ENCODE measurements at places on chromosomes 4 and X. TPM values are rescaled to one million over a fixed set of nuclear protein-coding genes. Genes with fewer than 3 reads are reported as not detected.
A peak's percentile ranks its signal among the peaks of the same experiment; 100 is the strongest.

The CYSLTR1 gene
- total RNA-seq, result not detected

The ITIH6 gene
- total RNA-seq, result not detected

The APBB2 gene
- 25.5 TPM for total RNA-seq

The NIPAL1 gene
- total RNA-seq, result 1.5 TPM

The IBSP gene
- total RNA-seq, result not detected

The LNX1 gene
- total RNA-seq, result 4.2 TPM

The PAK3 gene
- 0.68 TPM for total RNA-seq

The TBX22 gene
- total RNA-seq, result 0.48 TPM

The RAB33B gene
- total RNA-seq, result 5.7 TPM

The TRIM61 gene
- not detected for total RNA-seq

The MPC1L gene
- not detected for total RNA-seq

The CXorf49 gene
- total RNA-seq, result not detected

The HSFX4 gene
- total RNA-seq, result not detected

The EREG gene
- total RNA-seq, result not detected

The GLRA3 gene
- total RNA-seq, result not detected

The PCSK1N gene
- total RNA-seq, result 9.9 TPM

- DNase-seq, result no peak
These were observed 61.9 kb upstream of the PAGE4 start for GRCh38 chrX:49767236-49767635.

- DNase-seq, result peak; percentile 42
These were observed 1.5 kb downstream of the ELF4 start for GRCh38 chrX:130108647-130109428.

DNA sequence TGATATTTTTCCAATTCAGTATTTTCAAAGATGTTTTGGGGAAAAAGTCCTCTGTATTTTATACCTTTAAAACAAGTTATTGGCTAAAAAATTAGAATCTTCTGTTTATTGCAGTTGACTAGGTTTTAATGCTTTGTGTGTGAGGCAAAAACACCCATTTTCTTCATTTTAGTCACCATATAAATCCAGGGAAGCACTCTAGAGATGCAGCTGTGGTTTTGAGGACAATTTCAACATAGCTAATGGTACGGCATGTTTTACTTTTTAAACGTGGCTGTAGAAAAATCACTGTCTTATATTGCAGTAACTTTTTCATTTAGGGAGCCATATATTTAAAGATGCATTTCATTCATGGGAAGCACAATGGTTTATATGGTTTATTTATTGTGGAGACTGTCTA lies 129.1 kb upstream of the PITX2 start:
- DNase-seq, result no peak

DNA sequence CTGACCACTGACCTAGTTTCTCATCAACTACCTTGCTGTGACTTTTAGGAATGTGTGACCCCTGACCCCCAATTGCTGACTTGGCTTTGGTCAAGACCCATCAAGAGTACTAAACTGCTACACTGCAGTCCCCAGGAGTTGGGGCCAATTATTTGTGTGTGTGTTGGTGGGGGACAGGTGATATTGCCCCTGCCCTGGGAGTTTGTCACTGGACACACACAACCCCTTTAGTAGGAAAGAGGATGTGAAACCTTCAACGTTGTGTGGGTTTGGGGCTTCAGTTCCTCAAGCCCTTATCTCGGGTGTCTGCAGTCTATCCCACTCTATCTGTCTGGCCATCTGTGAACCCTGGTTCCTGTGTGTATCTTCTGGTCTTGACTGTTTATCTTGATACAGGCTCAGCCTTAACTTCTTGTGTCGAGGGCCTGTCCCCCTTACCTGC lies 6.5 kb downstream of the SASH3 start:
- no peak for DNase-seq

DNA sequence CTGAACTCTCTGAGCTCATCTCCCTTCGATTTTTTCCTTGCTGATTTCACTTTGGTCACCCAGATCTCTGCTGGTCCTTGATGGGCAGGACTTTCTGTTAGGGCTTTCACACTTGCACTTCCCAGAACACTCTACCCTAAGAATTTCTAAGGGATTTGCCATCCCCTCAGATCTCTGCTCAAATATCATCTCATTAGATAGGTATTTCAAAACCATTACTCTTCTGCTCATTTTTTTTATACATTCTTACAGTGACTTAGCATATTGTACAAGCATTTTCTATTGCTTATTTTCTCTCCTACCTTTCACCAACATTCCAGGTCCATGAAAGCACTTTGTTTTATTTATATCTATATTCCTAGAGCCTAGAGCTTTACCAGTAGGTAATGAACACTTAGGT lies 913.3 kb downstream of the PDHA2 start:
- DNase-seq, result no peak

- DNase-seq, result peak; percentile 45
These were observed 3.1 kb upstream of the P2RY4 start for GRCh38 chrX:70262952-70263567.

GRCh38 chrX:20320461-20321159 lies 53.9 kb upstream of the RPS6KA3 start:
- no peak for DNase-seq

DNA sequence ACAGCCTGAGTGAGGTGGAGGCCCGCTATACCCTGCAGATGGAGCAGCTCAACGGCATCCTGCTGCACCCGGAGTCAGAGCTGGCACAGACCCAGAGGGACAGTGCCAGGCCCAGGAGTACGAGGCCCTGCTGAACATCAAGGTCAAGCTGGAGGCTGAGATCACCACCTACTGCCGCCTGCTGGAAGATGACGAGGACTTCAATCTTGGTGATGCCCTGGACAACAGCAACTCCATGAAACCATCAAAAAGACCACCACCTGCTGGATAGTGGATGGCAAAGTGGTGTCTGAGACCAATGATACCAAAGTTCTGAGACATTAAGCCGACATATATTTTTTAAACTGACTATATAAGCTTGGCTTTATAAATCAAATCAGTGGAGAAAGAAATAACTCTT lies 73.3 kb upstream of the HHIP start:
- no peak for DNase-seq

GRCh38 chrX:148593146-148593545 lies 92.7 kb downstream of the AFF2 start:
- no peak for DNase-seq

DNA sequence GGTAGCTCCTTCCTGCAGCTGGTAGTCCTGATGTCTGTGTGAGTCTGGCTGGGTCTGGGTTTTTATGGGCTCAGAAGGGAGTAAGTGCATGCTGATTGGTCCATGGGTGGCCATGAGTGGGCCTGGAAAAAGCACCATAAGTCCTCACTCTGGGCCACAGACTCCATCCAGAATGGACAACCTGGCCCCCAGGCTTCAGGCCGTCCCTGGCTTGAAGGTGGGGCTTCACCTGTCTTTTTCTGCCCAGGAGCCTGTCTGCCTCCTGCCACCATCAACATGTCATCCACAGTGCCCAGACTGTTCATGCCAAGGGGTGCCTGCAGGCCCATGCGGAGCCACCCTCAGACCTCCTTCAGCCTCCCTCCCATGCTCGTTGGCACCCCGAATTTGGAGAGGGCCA lies 620.0 kb downstream of the RAPGEF2 start:
- no peak for DNase-seq

GRCh38 chr4:23036921-23037495 lies 344.3 kb downstream of the GBA3 start:
- DNase-seq, result no peak

DNA sequence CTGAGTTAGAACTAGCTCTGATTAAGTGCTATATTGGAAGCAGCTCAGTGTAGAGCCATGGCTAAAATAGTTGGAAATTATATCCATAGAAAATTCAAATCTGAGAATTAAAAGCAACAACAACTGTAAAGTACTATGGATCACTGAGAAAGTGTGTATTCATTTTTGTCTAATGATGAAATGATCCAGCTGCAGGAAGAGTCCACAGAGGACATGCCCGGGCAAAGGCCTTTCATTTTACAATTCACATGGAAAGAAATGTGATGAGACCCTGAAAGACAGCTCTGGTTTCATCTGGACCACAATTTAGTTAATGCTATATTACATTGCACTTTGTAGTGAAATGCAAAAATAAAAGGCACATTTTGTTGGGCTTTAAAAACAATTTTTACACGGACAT lies 196.8 kb upstream of the FAT1 start:
- DNase-seq, result no peak

- DNase-seq, result no peak
These were observed 24.8 kb upstream of the PTPN13 start for GRCh38 chr4:86569103-86569870.

DNA sequence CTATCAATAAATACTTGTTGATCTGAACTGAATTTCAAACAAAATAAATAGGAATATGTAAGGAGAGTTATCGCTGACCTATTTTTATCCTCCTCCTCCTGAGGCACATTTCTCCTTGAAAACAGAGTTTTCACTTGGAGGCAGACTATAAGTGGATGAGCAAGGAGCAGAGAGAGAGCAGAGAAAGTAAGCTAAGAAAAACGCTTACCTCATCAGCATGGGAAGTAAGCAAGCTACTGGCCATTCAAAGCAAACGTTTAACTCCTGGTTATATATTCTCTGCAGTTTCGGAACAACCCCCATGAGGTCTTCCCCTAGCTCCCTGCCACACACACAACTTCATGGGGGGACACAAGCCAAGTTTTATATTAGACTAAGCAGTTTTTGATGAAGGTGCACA lies 13.2 kb downstream of the ZDHHC9 start:
- DNase-seq, result no peak

DNA sequence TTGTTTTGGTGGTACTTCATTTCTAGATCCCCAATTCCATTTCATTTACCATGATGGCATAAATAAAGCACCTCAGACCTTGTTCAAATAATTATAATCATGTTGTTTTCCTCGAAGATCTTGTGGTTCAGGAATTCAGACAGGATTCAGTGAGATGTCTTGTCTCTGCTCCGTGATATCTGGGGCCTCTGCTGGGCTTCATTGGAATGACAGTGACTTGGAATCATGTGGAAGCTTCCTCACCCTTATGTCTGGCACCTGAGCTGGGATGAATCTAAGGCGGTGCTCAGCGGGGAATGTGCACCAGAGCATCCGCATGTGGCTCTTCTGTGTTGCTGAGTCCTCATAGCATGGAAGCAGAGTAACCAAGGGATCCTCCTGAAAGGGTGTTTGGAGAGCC lies 132.2 kb downstream of the VEGFC start:
- DNase-seq, result no peak

DNA sequence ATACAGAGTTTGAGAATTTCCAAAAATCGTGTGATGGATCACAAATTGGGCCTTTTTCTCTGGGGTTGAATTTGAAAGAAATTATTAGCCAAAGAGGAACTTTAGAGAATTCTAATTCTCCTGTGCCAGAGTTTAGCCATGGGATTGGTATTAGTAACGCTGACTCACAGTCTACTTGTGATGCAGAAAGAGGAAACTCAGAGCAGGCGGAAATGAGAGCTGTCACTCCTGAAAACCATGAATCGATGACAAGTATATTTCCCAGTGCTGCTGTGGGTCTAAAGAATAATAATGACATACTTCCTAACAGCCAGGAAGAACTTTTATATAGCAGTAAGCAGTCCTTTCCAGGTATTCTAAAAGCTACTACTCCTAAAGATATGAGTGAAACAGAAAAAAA lies 64.9 kb downstream of the N4BP2 start:
- DNase-seq, result peak; percentile 46

- DNase-seq, result peak; percentile 31
These were observed 514.5 kb upstream of the FAM241A start for GRCh38 chr4:111630705-111631104.

GRCh38 chrX:44816367-44816766 lies 27.5 kb upstream of the DUSP21 start:
- DNase-seq, result no peak

DNA sequence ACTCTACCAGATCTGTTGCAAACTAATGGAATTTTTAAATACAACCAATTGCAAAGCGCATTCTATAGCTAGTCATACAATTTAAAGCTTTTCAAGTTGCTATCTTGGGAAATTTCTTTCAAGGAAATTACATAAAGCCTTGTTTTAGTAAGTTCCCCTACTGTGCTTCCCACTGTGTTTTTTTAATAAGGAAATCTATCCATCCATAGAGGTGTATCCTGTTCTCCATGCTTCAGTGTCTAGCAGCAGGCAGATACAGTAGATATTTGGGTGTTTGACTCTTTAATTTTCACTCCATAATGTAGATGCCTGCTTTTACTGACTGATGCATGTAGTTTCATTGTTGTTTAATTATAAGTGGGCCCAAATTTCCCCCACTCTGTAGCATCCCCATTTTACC lies 171.6 kb upstream of the POU3F4 start:
- no peak for DNase-seq

- no peak for DNase-seq
These were observed 113.3 kb downstream of the EFNB1 start for GRCh38 chrX:68942104-68942503.

- DNase-seq, result no peak
These were observed 6.7 kb upstream of the MSX1 start for GRCh38 chr4:4852591-4853362.

DNA sequence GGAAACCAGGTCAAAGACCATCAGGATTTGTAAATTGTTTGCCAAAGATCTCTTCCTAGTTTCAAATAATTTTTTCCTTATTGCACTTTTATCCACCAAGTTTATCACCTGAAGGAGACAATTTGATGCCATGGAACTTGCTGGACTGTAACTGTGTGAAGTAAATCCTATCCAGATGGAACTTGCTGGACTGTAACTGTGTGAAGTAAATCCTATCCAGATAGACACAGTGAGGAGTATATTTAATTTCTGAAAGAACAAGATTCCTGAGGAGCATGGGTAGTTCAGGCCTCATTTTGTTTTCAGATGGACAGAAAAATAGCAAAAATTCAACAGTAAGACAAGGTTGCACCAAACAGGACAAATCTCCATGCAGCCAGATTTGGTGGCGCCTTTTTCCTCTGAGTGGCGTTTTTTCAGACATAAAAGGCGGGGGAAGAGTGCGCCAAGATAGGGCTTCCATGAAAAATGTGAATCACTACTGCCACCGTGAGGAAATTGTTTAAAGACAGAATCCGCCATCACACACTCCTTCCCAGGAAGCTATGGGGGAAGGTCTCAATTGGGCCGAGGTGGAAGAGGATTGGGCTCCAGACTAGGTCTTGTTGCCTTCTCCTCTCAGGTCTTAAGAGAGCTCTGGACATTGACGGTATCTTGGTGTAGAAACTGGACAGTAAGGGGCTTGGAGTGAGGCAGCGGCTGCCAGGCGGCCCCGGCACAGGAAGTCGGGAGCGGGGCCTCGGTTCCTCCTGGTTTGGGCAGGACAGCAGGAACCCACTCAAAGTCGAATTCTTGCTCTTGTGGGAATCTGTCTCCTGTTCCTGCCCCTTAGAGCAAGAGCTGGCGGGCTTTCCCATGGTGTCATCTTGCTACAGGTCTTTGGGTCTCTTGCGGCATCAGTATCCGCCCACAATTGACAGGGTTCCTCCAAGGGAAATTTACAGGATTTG lies 234.7 kb downstream of the OR13H1 start:
- peak; percentile 75 for DNase-seq

- DNase-seq, result no peak
These were observed 34.3 kb downstream of the CLDN34 start for GRCh38 chrX:10001496-10001895.

DNA sequence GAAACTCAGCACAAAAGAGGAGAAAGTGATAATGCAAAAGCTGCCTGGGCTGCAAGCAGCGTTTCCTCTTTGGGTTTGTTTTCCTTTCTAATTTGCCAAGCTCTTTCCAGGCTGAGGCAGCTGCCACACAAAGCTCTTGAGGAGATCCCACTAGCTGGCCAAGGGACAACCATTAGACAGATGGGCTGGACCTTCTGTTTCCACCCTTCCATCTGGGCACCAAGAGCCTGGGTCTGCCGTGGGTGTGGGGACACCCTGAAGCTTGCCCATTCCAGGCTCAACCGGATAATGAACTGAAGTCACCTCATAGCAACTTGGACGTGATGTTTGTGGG lies 194.6 kb upstream of the C1QTNF7 start:
- DNase-seq, result peak; percentile 26
